ENCODE measurements at places on chromosomes 2 and 18. TPM values are rescaled to one million over a fixed set of nuclear protein-coding genes. Genes with fewer than 3 reads are reported as not detected.

SLC9A2 gene
- total RNA-seq, result not detected

RFX8 gene
- 1.8 TPM for total RNA-seq

SPATA3 gene
- not detected for total RNA-seq

SLC19A3 gene
- total RNA-seq, result not detected

OXER1 gene
- not detected for total RNA-seq

PPP1R1C gene
- not detected for total RNA-seq

HDLBP gene
- 613 TPM for total RNA-seq

PROC gene
- not detected for total RNA-seq

NYAP2 gene
- total RNA-seq, result not detected

LPIN1 gene
- 75.8 TPM for total RNA-seq

ALK gene
- not detected for total RNA-seq
